ENCODE measurements at places on chromosomes 4 and X.

DNA sequence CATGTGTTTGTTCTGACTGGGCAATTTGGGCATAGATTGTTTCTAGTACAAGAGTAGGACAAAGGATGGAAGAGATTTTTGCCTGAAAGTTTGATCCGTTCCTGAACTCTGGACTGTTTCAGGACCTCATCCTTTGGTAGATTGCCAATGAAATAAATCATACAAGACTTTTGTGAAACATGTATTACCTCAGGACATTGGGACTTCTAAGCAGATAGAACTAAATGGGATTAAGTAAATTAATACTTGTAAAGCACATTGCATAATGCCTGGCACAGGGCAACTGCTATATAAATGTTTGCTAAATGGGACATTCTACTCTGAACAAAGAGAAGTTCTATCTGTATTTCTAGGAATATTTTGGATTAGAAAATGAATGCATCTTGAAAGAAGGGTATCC lies 164.8 kb upstream of the RPS6KA3 start:
- no peak for DNase-seq

GRCh38 chr4:42119886-42120285 lies 32.6 kb downstream of the BEND4 start:
- DNase-seq, result no peak

DNA sequence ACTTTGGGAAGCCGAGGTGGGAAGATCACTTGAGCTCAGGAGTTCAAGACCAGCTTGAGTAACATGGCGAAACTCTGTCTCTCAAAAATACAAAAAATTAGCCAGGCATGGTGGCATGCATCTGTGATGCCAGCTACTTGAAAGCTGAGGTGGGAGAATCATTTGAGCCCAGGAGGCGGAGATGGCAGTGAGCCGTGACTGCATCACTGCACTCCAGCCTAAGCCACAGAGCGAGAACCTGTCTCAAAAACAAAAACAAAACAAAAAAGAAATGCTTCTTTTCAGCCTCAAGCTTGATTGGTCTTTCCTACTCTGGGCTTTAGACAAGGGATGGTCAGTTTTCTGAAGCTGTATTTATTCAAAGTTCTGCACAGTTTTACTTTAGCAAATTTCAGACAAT lies 15.8 kb upstream of the DHRSX start:
- DNase-seq, result no peak

- DNase-seq, result no peak
These were observed 194.7 kb downstream of the CPEB2 start for GRCh38 chr4:15197005-15197404.

- no peak for DNase-seq
These were observed 62.9 kb upstream of the SLC7A11 start for GRCh38 chr4:138305050-138305449.

- no peak for DNase-seq
These were observed 160.3 kb downstream of the OR13H1 start for GRCh38 chrX:131704136-131704695.

DNA sequence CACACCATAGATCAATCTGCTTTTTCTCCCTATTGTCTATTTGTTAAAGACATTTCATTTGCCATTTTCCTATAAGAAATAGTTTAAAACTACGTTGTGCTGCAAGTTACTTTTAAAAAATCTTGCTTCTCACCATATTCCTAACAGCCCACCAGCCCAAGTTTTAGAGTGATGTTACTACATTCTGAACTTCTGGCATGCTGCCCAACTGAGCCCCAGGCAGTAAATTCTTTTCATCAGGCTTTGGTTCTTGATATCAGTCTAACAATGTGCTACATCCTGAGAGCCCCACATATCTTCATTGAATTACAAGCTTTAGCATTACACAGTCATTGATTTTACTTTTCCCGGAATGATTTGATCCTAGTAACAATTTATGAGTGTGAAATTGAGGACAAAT lies 283.8 kb upstream of the IL1RAPL1 start:
- DNase-seq, result no peak

GRCh38 chr4:65007841-65008439 lies 598.7 kb upstream of the TECRL start:
- DNase-seq, result no peak
